ENCODE measurements at places on chromosomes 1 and 21.

DNA sequence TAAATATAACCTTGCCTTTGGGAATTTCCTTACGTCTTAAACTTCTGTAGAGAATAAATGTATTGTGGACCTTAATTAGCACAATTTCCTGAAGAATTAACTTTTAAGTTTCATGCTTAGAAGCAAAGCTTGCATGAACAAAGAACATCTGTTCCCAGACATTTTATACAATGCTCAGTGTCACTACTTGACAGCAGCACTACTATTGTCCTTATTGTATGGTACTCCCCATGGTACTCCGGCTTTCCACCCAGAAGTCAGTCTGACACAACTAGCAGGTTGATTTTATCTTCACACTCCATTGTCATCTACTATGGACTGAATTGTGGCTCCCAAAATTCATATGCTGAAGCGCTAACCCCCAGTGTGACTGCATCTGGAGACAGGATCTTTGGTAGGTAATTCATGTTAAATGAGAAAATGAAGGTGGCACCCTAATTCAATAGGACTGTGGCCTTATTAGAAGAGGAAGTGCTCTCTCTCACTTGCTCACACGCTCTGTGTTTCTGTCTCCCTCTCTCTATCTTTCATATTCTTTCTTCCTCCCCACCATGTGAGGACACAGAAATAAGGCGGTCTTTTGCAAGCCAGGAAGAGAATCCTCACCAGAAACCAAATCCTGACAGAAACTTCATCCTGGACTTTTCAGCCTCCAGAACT is 10.7 kb upstream of the OR2B11 start:
- ATAC-seq = no peak

GRCh38 chr1:154911691-154912550 is 24.6 kb downstream of the PMVK start:
- no peak for ATAC-seq

DNA sequence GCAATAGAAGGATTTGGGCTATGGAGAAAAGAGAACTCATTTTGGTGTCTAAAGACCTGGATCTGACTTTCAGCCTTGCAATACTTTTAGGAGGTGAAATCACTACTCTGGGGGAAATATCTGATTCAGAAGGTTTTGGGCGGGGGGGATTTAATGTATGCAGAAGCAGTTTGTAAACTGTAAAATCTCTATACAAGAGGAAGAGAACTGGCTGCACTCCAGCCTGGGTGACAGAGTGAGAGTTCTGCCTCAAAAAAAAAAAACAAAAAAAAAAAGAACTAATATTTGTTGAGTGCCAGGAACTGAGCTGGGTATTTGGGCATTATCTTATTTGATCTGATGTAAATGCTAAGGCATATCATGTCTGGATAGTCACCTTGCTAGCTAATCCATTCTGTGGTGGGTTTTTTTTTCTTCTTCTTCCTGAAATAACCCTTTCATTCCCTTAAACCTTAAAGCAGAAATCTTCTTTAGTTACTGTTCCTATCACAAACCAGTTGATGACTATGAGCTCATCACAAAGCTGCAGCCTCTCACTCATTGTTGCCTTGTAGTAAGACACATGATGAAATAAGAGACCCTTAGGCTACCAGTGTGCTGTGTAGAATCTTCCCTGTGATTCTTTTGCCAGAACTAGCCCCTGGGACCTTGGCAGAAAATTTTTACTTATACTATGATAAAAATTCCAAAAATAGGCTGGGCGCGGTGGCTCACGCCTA is 35.6 kb upstream of the SLC16A1 start:
- no peak for ATAC-seq

- no peak for ATAC-seq
Measured at GRCh38 chr1:200653022-200653462, 16.7 kb downstream of the DDX59 start.

DNA sequence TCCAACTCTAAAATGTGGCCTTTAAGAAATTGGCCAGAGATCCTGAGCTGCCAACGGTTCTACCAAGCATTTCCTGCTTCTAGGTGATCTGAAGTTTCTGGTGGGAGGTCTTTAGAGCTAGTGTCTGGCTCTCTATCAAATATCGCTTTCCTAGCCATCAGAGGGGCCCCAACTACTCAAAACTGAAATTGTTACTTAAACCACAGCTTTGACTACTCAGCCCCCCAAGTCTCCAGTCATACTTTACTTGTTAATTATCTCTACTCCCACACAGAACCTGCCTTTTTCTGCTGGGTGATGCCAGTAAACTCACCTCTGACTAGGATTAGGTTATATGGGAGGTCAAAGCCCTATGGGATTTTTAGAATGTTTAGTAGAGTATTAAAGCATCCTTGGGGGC is 95.1 kb downstream of the FASLG start:
- no peak for ATAC-seq

DNA sequence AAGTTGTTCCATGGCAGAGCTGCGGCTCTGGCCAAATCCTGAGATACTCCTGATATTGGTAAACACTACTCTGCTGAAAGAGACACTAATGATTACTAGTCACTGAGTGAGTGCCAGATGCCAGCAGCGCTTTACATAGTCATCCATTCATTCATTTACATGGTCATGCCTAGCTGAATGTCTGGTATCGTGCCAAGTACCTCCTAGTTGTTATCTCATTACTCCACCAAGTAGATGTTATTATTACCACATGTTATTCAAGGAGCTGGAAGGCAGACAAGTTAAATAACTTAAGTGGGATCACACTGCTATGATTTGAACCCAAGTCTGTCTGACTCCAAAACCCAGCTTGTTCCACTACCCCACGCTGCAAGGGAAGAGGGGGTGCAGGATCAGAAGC is 4.7 kb downstream of the OLFML2B start:
- no peak for ATAC-seq

DNA sequence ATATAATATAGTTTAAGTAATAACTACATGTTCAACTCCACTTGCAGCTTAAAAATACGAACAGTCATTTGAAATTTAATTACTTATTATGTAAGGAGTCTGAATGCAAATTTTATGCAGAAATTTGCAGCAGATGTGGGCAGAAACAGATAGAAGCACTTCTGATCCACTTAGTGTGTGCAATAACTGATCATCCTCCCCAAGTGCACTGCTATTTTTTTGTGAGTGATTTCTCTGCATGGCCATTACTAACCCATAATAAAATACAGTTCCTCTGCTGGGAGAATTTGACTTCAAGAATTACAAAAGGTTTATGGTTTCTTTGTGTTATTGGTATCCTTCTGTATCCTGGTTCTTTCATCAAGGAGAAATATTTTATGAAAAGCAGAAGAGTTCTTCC is 611.5 kb upstream of the RGS18 start:
- ATAC-seq = no peak
